ENCODE measurements at places on chromosomes 5 and 9.

- no peak for DNase-seq
- H3K4me1 ChIP-seq, result peaks cover 8% of the 10 kb centered on the region
- H3K27me3 ChIP-seq, result no peaks in the 10 kb centered on the region
- no peaks in the 10 kb centered on the region for H3K36me3 ChIP-seq
Observed at GRCh38 chr9:99056886-99057664, 47.8 kb upstream of the TGFBR1 start.

DNA sequence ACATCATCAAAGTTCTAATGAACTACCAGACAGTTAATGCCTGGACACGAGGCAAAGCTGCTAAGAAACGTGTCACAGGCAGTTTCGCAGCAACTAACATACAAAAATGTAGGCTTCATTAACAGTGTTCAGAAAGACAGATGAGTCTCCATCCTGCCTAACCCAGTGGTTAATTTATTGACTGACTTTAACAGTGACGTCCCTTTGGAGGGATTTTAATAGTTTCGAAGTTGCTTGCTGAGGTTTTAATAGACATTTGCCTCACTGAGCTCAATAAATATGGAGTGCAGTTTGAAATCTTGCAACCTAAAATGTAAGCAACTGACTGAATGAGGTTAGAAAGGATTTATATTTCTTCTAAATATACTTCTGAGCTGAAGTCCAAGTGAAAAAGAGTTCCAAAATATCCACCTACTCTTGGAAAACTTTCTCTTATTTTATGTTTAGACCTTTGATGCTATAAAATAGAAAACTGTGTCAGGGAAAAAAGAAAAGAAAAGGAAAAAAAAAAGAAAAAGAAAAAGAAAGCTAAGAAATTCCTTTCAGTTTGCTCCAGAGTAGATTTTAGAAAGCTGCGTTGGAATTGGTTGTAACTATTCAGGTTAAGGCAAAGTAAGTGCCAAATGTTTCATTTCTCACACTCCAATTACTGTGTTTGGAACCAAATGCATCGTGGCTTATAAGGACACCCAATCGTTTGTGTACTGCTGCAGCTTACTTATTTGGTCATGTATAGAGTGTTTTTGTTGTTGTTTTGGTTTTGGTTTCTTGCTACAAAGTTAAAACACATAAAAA is 2016.6 kb downstream of the MAT2B start:
- DNase-seq, result no peak
- peak overlapping the region; percentile 16 for H3K27ac ChIP-seq

GRCh38 chr5:57538341-57538955 is 55.8 kb upstream of the ACTBL2 start:
- H3K27me3 ChIP-seq, result no peaks in the 10 kb centered on the region
- H3K36me3 ChIP-seq, result no peaks in the 10 kb centered on the region
- H3K4me3 ChIP-seq, result no peak overlapping the region
- no peaks in the 10 kb centered on the region for H3K4me1 ChIP-seq
- no peak for DNase-seq

GRCh38 chr9:76162086-76162730 is 232.0 kb downstream of the RFK start:
- H3K4me1 ChIP-seq, result no peaks in the 10 kb centered on the region
- H3K36me3 ChIP-seq, result peaks cover 6% of the 10 kb centered on the region
- peak overlapping the region; percentile 24 for H3K27ac ChIP-seq

- H3K27ac ChIP-seq, result peak overlapping the region; percentile 80
- H3K4me1 ChIP-seq, result peaks cover 30% of the 10 kb centered on the region
- no peak overlapping the region for H3K4me3 ChIP-seq
Observed at GRCh38 chr5:134502259-134502658, 23.2 kb upstream of the JADE2 start.

GRCh38 chr5:78467752-78468357 is 107.4 kb downstream of the SCAMP1 start:
- no peak overlapping the region for H3K27ac ChIP-seq
- H3K36me3 ChIP-seq, result no peaks in the 10 kb centered on the region
- no peaks in the 10 kb centered on the region for H3K27me3 ChIP-seq
- no peak for DNase-seq

- no peak overlapping the region for H3K27ac ChIP-seq
- no peaks in the 10 kb centered on the region for H3K36me3 ChIP-seq
- H3K4me1 ChIP-seq, result no peaks in the 10 kb centered on the region
- H3K4me3 ChIP-seq, result no peak overlapping the region
Observed at GRCh38 chr5:77806213-77806843, 30.2 kb upstream of the TBCA start.

GRCh38 chr9:23812673-23813072 is 13.4 kb downstream of the ELAVL2 start:
- no peak for DNase-seq
- no peak overlapping the region for H3K4me3 ChIP-seq
- no peaks in the 10 kb centered on the region for H3K36me3 ChIP-seq

GRCh38 chr9:3732077-3733038 is 206.6 kb upstream of the RFX3 start:
- H3K27me3 ChIP-seq, result no peaks in the 10 kb centered on the region
- no peak overlapping the region for H3K4me3 ChIP-seq
- H3K27ac ChIP-seq, result peak overlapping the region; percentile 24
- H3K4me1 ChIP-seq, result no peaks in the 10 kb centered on the region
- no peaks in the 10 kb centered on the region for H3K36me3 ChIP-seq

DNA sequence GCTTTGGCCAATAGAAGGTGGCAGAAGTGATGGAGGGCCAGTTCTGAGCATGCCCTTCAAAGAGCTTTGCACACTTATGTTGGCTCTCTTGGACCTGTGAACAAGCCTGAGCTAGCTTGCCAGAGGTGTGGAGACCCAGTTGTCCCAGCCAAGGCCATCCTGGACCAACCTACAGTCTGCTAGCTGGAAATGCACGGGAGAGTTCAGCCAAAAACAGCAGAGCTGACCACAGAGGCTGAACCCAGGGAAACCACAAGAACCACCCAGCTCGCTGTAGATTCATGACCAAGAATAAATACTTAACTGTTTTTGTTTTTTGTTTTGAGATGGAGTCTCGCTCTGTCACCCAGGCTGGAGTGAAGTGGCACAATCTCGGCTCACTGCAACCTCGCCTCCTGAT is 65.4 kb upstream of the HAND1 start:
- H3K4me3 ChIP-seq, result no peak overlapping the region
- peaks cover 3% of the 10 kb centered on the region for H3K27me3 ChIP-seq
- H3K36me3 ChIP-seq, result no peaks in the 10 kb centered on the region
- peaks cover 6% of the 10 kb centered on the region for H3K4me1 ChIP-seq

DNA sequence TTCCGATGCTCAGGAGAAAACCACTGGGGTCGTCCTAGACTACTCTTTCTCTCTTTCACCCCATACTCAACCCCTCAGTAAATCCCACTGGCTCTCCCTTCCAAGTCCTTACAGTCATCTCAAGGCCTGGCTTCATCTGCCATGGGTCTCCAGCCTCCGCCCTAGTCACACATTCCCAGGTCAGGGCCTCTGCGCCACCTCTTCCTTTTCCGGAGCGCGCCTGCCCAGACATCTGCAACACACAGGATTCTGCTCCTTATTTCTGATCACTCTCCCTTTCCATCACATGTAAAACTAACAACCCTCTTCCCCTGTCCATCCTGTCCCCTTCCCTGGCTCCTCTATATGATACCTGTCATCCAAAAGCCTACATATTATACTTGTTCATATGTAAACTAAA is 39.8 kb downstream of the RAPGEF1 start:
- H3K4me3 ChIP-seq, result no peak overlapping the region
- H3K4me1 ChIP-seq, result peaks cover 15% of the 10 kb centered on the region

GRCh38 chr5:77724934-77725333 is 51.2 kb downstream of the TBCA start:
- DNase-seq, result no peak
- no peak overlapping the region for H3K4me3 ChIP-seq
- H3K27ac ChIP-seq, result no peak overlapping the region
- no peaks in the 10 kb centered on the region for H3K4me1 ChIP-seq
- H3K36me3 ChIP-seq, result no peaks in the 10 kb centered on the region

DNA sequence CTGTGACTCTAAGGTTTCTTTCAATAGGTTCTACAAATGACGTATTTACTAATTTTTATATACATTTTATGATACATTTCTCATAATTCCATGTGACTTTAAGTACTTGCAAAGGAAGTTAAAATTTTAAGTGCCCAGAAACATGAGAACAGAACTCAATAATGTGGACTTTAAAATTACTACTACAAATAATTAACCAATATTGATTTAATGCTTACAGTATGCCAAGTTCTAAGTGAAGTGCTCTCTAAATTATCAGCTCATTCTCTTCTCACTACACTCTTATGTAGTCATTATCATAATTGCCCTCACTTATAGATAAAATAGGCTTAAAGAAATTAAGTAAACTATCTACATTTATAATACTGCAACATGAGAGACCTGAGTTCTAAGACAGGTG is 1690.7 kb upstream of the CDH9 start:
- no peak for DNase-seq
- H3K27ac ChIP-seq, result no peak overlapping the region

- H3K4me3 ChIP-seq, result no peak overlapping the region
- no peak overlapping the region for H3K27ac ChIP-seq
- H3K36me3 ChIP-seq, result no peaks in the 10 kb centered on the region
- H3K27me3 ChIP-seq, result no peaks in the 10 kb centered on the region
- H3K4me1 ChIP-seq, result no peaks in the 10 kb centered on the region
Observed at GRCh38 chr9:91273853-91274552, 87.7 kb downstream of the AUH start.

DNA sequence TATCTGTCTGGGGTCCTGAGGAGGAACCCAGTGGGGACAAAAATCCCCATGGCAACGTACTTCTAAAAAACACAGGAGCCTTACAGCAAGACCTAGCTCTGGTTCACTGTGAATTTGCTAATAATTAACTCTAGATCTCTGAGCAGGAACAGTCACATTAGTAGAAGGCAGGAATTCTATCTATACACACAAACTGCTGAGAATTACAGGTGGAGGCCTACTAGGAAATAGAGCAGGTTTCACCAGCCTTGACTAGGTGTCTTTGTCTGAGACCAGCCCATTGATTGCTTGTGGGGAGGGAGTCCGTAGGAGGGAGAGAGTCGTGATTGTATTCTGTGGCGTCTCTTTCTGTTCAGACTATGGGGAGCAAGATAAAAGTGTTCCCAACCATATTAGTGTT is 44.8 kb downstream of the PRLR start:
- peaks cover 4% of the 10 kb centered on the region for H3K4me1 ChIP-seq
- no peaks in the 10 kb centered on the region for H3K27me3 ChIP-seq
- no peaks in the 10 kb centered on the region for H3K36me3 ChIP-seq
- peak; percentile 22 for DNase-seq
- no peak overlapping the region for H3K4me3 ChIP-seq
- peak overlapping the region; percentile 62 for H3K27ac ChIP-seq

DNA sequence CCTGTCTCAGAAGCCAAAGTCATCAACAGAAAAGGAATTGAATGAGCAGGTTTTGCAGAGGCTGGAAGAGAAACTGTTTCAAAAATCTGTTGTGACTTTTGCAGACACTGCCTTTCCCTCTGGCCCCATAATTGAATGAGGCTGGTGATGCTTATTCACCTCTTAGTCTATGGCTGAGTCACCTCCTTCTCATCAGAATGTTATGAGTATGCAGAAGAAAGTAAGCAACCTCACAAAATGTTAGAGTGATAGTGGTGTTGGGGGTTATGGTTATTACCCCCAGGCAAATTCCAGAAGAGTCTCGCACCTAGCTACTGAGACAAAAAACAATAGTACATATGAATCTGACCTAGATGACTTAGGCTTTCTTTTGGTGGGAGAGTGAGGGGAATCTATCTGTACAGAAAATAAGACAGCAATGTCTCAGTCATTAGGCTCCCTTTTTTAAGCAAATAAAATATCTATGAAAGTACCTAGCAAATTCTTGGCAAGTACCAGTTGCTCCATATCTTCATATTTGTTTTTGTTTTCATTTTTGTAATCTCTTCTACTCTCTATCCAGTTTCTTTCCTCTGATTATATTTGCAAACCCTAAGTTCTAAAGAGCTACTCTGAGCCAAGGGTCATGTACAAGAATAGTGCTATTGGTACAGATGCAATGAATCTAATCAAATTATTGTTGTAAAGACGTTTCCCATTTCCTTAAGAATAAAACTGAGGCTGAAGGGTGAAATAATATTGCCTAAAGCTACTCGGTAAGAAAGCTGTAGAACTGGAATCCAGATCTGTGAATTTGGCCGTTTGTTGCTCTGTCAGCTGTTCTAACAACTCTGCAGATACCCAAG is 498.1 kb upstream of the TNC start:
- no peaks in the 10 kb centered on the region for H3K36me3 ChIP-seq
- H3K27ac ChIP-seq, result no peak overlapping the region
- no peaks in the 10 kb centered on the region for H3K27me3 ChIP-seq
- no peaks in the 10 kb centered on the region for H3K4me1 ChIP-seq

DNA sequence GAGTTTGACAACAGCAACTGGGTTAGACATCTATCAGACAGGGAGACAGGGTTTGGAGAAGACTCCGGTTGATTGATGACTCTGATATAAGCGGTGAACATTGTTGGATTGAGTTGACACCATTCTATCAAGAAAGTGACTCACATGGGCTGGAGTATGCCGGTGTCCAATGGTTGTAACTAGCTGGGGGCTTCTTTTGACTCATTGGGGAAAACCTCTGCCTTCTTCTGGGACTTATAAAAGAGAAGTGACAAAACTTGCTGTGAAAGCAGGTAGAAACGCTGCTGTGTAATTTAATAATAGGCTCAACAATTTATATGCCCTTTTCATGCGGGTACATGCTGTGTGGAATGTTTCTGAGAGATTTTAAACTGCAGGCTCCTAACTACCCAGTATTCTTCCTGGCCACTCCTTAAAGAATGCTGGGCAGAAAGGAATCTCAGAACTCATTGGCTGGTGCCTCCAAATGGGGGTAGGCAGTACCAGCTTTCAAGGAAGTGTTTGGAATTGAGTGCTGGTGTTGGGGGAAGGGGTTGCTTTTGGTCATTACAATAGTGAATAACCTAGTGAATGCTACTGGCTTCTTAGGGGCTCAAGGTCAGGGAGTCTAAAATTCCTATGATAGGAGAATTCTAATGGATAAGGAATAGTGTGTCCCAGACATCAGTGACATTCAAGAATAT is 43.9 kb downstream of the FYB1 start:
- no peak for DNase-seq
- peak overlapping the region; percentile 3 for H3K27ac ChIP-seq
- H3K4me3 ChIP-seq, result no peak overlapping the region
- no peaks in the 10 kb centered on the region for H3K36me3 ChIP-seq

DNA sequence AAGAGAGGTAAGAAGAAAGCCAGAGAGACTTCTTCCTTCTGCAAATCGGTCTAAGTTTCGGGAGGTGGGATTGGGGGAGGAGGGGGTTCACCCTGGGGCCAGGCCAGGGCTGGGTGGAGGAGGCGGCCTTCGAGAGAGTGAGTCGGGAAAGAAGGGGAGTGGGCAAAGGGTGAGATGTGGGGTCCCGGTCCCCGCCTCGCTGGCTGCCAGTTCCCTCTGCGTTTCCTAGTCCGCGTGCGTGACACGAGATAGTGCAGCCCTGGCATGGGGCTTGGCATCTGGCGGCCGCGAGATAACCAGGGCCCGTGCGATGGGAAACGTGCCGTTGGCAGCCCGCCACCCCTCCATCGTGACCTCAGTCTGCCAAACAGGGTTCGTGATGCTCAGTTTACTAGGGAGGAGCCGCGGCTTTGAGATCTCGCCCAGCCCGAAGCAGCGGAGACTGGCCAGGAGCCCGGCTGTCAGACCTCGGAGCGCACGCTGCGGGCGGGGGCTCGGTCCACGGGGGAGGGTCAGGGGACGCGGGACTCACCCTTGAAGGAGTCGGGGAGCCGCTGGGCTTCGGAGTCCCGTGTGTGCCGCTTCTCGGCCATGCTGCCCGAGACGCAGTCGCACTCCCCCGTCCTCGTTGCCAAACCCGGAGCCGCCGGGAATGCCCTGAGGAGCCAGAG is at the start of gene STOM:
Gene STOM, minus strand, starts transcription at position 656 of the 671 bp plus-strand sequence. Its CDS starts 63 bp downstream, at position 593.
- DNase-seq, result peak; percentile 81
- H3K27ac ChIP-seq, result peak within 1 kb of the TSS; percentile 92
- H3K36me3 ChIP-seq, result no peaks in the 10 kb centered on the region
- no peaks in the 10 kb centered on the region for H3K27me3 ChIP-seq
- peaks cover 28% of the 10 kb centered on the region for H3K4me1 ChIP-seq

GRCh38 chr9:135070964-135071735 is 16.3 kb upstream of the OLFM1 start:
- no peak overlapping the region for H3K4me3 ChIP-seq
- H3K27me3 ChIP-seq, result peaks cover 30% of the 10 kb centered on the region
- H3K4me1 ChIP-seq, result peaks cover 9% of the 10 kb centered on the region
- H3K27ac ChIP-seq, result no peak overlapping the region
